T-helper 2 cell treated with Interferon-gamma antibody and Interleukin-4, amounts not matched to agents 100 ng/mL and 5 ng/mL, for 36 hours (primary cell): ENCODE measurements at places on chromosomes 5 and 9. TPM values are rescaled to one million over a fixed set of nuclear protein-coding genes. Genes with fewer than 3 reads are reported as not detected.

SGCD gene
- not detected in 2 replicates for total RNA-seq

PHF2 gene
- 27.7 and 29.5 TPM in 2 replicates for total RNA-seq

ADAMTS2 gene
- not detected in 2 replicates for total RNA-seq

SNCAIP gene
- not detected in 2 replicates for total RNA-seq

FEM1C gene
- 13.5 and 13.7 TPM in 2 replicates for total RNA-seq

F12 gene
- total RNA-seq = 1.2 and 1.9 TPM in 2 replicates

HTR1A gene
- total RNA-seq = not detected in 2 replicates

PCDHB9 gene
- not detected in 2 replicates for total RNA-seq

PFDN1 gene
- total RNA-seq = 49.1 and 52.0 TPM in 2 replicates

PRELID2 gene
- total RNA-seq = 3.7 and 4.3 TPM in 2 replicates

PPP1R26 gene
- total RNA-seq = 1.0 and 1.1 TPM in 2 replicates

CD72 gene
- total RNA-seq = 7.0 and 7.3 TPM in 2 replicates

FOXD1 gene
- total RNA-seq = 0.07 and 0.11 TPM in 2 replicates

LIX1 gene
- not detected in 2 replicates for total RNA-seq

SIT1 gene
- 198 and 205 TPM in 2 replicates for total RNA-seq

N4BP3 gene
- total RNA-seq = 2.3 and 2.7 TPM in 2 replicates

CCDC183 gene
- 0.20 and 0.55 TPM in 2 replicates for total RNA-seq

ECSCR gene
- 1.1 and 1.6 TPM in 2 replicates for total RNA-seq

DDX4 gene
- 0.98 and 1.5 TPM in 2 replicates for total RNA-seq

RMRP gene
- 5,282 and 6,266 TPM in 2 replicates for total RNA-seq
